ENCODE measurements at places on chromosomes 7 and 10.

- no peak for DNase-seq
Observed at GRCh38 chr10:62561151-62561550, 187.0 kb downstream of the ZNF365 start.

- DNase-seq: no peak
Observed at GRCh38 chr7:39602351-39602750, 21.0 kb upstream of the RALA start.

- DNase-seq: no peak
Observed at GRCh38 chr7:116710764-116711452, 38.9 kb downstream of the MET start.

GRCh38 chr7:128217030-128217805 lies 23.9 kb upstream of the LEP start:
- DNase-seq: no peak

GRCh38 chr7:39269034-39269433 lies 291.3 kb downstream of the POU6F2 start:
- DNase-seq: no peak

DNA sequence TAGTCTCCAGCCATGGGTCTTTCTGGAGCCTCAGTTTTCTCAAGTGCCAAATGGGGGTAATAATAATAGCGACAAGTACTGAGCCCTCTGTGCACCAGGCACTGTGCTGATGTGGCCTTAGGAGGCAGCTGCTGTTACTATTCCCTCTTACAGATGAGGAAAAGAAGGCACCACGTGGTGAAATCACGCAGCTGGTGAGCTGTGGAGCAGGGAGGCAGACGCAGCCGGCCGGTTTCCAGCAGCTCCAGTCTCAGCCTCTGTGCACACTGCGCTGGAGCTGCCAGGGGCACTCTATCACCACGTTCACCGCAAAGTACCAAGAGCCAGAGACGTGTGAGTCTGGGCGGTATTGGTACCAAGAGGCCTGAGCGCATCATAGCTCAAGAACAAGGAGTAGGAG lies 9.6 kb downstream of the PYROXD2 start:
- DNase-seq: no peak

GRCh38 chr10:78889536-78890063 lies 179.2 kb upstream of the ZMIZ1 start:
- DNase-seq: no peak

DNA sequence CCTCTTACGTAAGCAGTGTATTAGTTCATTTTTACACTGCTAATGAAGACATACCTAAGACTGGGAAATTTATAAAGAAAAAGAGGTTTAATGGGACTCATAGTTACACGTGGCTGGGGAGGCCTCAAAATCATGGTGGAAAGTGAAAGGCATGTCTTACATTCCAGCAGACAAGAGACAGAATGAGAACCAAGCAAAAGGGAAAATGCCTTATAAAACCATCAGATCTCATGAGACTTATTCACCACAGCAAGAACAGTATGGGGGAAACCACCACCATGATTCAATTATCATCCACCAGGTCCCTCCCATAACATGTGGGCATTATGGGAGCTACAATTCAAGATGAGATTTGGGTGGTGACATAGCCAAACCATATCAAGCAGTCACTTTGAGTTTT lies 126.3 kb upstream of the CXCL12 start:
- DNase-seq: no peak

- peak; percentile 54 for DNase-seq
Observed at GRCh38 chr7:5532536-5533335, 109.1 kb upstream of the TNRC18 start.

DNA sequence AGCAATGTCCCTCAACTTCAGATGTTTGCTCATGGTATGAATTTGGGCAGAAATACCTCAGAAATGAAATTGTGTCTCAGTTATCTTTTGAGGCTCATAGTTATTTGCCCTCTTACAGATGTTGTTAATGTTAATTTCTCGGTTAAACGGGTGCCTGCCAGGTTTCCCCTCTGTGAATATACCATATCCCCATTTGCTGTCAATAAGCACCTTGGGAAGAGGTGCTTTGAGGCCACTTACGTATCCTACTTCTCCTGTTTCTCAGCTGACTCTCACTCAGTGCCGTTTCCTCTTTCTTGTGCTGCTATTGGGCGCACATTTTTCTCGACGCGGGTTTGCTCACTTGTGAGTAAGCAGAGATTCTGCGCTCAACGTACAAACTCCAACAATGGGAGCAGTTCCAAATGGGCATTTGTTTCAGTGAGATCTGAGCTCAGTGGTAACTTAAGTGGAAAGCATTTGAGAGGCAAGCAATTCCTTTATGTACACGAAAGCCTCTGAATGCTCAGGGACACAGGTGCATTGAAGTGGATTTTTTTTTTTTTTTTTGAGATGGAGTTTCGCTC lies 34.8 kb upstream of the JAKMIP3 start:
- no peak for DNase-seq

- no peak for DNase-seq
Observed at GRCh38 chr10:122446668-122447423, 7.6 kb upstream of the ARMS2 start.

- DNase-seq: no peak
Observed at GRCh38 chr7:18087026-18087686, 59.5 kb upstream of the PRPS1L1 start.

- no peak for DNase-seq
Observed at GRCh38 chr10:101364721-101365120, 10.8 kb downstream of the BTRC start.

DNA sequence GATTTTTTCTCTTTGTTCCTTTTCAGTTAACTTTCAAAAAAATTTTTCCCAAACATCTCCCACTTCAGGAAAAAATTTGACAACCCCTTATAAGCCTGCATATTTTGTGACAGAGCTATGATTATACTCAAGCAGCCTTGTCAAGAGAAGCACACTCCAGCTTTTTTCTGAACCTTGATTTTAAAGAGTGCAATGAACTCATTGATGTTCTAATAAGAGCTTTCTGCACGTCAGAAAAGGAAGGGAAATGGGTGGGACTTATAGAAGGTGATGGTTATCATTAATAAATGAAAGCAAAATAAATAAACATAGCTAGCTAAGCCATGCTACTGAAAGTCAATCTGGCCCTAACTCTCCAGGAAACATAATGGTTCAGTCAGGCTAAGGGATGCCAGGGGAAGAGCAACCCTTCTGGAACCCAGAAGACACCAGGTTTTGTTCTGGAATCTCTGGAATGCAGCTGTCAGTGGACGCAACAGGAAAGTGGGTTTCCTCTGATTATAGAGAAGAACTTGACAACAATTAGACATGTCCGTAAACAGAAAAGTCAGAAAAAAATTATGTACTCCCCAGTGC lies 76.1 kb downstream of the NHLRC2 start:
- no peak for DNase-seq

DNA sequence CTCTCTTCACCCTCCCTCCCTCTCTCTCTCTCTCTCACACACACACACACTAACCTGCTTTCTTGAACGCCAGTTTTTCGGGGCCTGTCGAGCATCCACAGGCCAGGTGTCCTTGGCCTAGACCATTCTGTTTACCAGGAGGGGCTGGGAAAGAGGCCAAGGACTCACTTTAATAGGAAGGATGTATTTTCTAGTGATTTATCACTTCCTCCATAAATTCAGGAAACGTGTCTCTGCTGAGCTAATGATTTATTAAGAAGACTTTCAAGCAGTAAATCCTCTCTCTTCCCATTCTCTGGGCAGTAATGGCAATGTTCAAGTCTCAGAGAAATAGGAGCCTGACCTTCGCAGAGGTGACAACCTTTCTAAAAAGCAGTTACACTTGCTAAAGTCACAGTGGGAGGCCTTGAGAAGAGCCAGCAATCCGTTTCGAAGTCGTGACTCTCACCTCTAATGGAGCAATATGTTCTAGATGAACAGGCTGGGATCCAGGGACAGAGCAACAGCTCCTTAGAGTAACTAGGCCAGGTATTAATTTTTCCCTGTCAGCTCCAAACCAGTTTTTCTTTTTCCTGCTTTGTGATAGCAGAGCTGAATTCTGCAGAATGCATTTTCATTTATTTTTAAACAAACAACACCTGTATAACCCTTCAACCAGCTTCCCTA lies 1357.5 kb upstream of the SORCS1 start:
- DNase-seq: no peak
